Right renal cortex interstitium (tissue), 3 donors: ENCODE measurements at places on chromosomes 6 and 20. TPM values are rescaled to one million over a fixed set of nuclear protein-coding genes. Genes with fewer than 3 reads are reported as not detected.

- no peak for DNase-seq
Observed at GRCh38 chr6:85111481-85112011, 338.3 kb upstream of the NT5E start.

- DNase-seq, result no peak
Observed at GRCh38 chr6:13248053-13248452, 80.3 kb downstream of the TBC1D7 start.

DNA sequence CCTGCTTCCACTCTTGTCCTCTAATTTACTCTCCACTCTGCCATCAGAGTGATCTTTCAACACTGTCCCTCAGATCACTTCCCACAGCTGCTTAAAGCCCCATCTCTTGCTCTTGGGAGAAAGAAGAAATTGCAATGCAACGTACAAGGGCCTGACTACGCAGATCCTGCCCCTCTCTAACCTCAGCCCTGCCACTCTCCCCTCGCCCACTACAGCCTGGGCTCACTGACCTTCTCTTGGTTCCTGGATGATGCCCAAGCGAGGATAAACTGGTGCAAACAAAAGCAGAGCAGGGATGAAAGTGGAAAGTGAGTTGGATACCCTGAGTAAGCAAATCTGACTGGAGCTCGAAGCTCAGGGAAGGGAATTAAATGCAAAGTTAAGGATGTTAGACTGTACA lies 92.9 kb downstream of the MAP3K5 start:
- no peak for DNase-seq

DNA sequence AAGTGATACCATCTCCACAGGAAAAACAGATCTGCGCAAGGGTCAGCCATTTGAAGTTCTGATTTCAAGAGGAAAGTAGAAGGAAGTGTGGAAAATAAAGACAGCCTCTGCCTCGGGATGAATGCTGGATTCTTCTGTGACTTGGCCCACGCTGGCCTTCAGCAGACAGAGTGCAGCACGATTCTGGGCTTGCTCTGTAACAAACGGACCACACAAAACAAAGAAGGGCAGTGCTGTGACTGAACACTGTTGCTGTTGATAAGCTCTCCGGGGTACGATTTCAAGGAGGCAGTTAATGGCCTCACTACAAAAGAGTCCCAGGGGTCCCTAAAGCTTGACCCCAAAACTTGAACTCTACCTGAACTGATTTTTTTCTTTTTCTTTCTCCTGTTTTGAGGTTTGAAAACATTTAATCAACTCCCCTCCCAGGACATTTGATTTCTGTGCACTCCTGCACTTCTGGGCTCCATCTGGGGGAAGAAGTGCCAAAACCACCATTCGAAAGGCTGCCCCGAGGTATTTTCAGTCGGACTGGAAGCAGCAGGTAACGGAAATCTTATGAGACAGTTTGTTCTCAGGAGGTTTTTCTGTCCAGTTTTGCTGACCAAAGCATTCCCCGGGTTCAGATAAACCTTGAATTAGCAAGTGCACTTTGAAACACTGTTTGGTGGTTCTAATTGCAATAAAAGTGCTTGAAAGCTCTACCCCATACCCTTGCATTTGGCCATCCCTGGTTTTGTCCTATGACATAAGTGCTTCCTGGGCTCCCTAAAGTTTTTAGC lies 189.6 kb downstream of the MYLK4 start:
- DNase-seq, result no peak

DNA sequence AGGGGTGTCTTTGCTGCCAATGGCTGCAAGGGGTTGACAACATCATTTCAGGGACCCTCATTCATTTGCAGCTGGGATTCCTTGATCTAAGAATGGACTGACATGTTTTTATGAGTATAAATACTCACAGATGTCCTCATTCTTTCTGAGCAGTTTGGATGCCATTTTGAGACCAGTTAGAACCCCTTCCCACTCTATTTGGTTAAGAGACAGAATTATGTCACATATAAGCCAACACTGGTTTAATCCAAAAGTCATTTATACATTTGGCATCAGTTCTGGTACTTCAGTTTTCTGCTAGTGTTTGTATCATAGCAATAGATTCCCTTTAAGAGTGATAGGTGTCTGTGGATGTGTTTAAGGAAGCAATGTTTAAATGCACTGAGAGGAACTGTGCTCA lies 248.8 kb downstream of the SAMD5 start:
- DNase-seq, result no peak

- DNase-seq, result no peak
Observed at GRCh38 chr20:25484911-25485511, 77.5 kb downstream of the GINS1 start.

TAF4 gene
- 14.8 TPM for polyA plus RNA-seq

NR2E1 gene
- not detected for polyA plus RNA-seq

POU3F2 gene
- 0.10 TPM for polyA plus RNA-seq

- no peak for DNase-seq
Observed at GRCh38 chr6:126352514-126352913, 12.6 kb downstream of the CENPW start.

DNA sequence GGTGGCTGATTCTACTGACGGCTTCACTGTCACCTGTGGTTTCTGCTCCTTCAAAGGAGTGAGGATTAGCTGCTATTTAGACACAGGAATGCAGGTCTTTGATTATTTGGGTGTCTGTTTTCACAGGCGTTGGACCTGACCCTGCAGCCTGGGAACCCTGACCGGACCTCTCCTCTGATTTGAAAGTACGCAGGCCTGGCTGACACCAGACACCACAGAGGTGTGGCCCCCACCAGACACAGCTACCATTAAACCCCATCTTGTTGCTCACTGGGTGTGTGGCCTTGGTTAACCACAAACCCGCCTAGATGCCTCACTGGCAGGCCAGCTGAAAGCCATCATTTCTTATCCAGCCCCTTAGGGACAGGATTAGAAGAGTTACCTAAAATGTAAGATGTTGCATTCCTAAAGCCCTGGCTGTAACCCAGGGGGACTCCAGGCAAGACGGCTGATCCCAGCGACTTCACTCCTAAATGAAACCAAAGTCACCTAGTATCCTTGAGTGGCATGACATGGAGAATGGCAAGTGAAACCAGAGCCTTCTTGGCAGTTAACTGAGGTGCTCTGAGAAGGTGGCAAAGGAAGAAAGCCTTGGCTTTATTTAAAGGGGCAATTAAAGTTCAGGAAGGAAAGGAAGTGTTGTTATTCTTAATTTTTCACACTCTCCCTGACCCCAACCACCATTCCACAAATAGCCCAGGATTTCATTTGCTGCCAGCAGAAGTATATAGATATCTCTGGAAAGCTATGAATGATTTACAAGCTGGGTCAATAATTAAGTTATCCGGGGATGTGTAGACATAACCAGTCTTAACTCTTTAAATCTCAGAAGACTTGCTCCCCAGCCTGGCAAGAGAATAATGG lies 169.9 kb downstream of the QRSL1 start:
- DNase-seq, result no peak

MYLK2 gene
- polyA plus RNA-seq, result 0.79 TPM

GRCh38 chr6:167505199-167505598 lies 180.3 kb downstream of the TTLL2 start:
- DNase-seq, result no peak

IMPG1 gene
- polyA plus RNA-seq, result 1.9 TPM

DNA sequence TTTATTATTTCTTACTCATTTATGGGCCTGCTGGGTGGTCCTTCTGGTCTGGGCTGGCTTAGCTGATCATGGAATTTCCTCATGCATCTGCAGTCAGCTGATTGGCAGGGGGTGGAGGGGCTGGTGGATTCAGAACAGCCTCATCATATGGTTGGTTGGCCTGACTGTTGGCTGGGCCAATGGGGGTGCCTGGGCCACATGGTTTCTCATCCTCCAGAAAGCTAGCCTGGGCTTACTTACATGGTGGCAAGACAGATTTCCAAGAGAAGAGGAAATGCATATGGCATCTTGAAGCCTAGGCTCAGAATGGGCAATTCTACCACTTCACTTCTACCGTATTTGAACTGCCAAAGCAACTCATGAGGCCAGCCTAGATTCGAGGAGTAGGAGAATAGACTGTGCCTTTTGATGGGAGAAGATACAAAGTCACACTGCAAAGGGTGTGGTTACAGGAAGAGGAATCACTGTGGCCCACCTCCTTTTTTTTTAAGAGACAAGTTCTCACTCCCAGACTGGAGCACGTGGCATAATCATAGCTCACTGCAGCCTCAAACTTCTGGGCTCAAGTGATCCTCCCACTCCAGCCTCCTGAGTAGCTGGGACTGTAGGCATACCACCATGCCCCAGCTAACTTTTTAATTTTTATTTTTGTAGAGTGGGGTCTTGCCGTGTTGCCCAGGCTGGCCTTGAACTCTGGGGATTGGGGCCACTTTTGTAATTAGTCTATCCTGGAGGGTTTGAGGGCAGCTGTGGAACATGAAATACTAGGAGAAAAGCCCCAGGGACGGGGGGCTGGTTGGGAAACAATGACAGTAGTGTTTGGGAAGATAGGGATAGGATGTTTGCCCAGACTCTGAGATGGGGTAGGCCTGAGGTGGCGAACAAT lies 47.6 kb upstream of the RNF24 start:
- no peak for DNase-seq

DNA sequence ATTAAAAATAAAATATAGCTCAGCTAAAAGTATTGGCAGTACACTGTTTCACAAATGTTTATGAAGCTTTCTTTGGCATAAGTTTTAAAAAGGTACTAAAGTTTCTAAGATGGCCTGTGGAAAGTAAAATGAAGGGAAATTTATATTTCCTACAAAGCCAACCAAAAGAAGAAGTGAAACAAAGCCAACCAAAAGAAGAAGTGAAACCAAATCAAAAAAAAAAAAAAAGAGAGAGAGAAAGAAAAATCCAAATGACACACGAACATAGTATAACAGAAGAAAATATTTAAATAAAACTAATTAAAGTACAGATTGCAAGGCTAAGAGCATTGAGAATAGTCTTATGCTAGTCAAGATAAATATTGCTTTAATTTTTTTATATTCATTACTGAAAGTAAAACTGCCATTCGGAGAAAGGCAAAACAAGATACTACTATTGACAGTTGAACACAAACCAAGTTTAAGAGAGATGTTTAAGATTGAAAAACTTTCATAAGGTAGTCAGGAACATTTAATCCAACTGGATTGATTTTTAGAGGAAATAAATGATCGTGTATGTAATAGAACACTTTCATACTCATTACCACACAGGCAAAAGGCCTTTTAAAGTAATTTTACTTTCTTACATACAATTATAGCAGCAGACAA lies 12.8 kb upstream of the KHDRBS2 start:
- no peak for DNase-seq

GTF2H4 gene
- polyA plus RNA-seq, result 36.1 TPM

DNA sequence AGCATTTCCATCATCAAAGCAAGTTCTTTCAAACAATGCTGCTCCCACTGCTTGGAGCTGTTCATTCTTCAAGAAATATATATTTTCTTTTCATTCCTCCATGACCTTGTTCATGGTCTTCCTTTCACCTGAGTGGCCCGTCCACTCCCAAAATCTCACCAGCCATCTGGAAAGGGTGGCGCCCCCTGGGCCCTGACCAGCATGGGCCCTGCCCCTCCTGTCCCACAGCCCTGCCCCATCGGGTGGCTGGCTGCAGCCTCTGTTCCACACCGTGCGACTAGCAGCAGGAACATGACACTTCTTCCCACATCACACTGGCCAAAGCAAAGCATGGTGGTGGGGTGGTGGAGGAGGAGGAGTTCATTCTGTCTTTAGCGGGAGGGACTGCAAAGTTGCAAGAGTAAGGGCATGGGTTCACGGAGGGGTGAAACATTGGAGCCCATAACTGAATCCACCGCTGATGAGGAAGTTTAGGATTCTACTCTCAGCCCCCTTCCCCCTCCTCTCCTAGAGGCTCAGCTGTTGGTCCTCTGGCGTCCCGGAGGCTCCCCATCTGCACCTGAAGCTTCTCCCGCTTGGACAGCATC lies 195.2 kb upstream of the SLC24A3 start:
- DNase-seq, result no peak

PDE10A gene
- 19.0 TPM for polyA plus RNA-seq
